Activated T-helper 17 cell treated with anti-CD3 and anti-CD28 coated beads, Interleukin-2, amount 50 U/mL, for 72 hours (primary cell): ENCODE measurements at places on chromosomes 7 and 10.

GRCh38 chr7:27579565-27579964 is 83.1 kb downstream of the HIBADH start:
- no peak for ATAC-seq

- ATAC-seq, result no peak
Measured at GRCh38 chr10:77027576-77027975, 610.0 kb downstream of the KCNMA1 start.

DNA sequence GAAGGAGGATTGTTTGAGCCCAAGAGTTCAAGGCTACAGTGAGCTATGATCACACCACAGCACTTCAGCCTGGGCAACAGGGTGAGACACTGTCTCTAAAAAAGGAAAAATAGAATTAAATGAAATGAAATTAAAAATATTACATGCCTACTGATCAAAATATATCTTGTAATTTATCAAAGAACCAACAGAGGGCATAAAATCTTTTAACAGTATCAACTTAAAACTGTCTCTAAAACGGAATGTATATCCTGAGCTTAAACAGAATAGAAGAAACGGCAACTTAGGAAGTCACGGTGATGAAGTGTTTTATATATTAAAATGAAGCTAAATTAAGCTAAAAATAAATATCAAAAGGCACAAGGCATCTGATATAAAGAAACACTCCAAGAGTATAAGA is 78.8 kb downstream of the MTPAP start:
- no peak for ATAC-seq

DNA sequence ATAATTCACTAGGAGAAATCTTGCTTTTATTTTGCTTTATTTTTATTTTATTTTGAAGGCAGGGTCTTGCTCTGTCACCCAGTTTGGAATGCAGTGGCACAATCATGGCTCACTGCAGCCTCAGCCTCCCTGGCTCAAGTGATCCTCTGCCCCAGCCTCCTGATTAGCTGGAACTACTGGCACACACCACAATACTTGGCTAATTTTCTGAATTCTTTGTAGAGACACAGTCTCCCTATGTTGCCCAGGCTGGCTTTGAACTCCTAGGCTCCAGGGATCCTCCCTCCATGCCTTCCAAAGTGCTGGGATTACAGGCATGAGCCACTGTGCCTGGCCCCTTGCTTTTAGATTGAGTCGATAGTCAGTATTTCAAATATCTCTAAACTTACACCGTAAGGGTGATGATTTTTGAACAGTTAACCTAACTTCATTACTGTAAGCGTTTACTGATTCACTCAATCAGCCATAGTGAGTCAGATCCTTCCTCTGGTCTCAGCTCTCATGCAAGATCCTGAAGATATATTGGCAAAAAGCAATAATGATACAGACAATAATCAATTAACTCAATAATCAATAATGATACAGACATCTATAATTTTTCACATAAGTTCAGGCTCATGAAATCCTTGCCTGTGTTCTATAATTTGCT is 239.5 kb downstream of the KIAA1217 start:
- ATAC-seq, result peak; percentile 54

GRCh38 chr10:63976538-63976937 is 455.3 kb downstream of the REEP3 start:
- peak; percentile 73 for ATAC-seq

DNA sequence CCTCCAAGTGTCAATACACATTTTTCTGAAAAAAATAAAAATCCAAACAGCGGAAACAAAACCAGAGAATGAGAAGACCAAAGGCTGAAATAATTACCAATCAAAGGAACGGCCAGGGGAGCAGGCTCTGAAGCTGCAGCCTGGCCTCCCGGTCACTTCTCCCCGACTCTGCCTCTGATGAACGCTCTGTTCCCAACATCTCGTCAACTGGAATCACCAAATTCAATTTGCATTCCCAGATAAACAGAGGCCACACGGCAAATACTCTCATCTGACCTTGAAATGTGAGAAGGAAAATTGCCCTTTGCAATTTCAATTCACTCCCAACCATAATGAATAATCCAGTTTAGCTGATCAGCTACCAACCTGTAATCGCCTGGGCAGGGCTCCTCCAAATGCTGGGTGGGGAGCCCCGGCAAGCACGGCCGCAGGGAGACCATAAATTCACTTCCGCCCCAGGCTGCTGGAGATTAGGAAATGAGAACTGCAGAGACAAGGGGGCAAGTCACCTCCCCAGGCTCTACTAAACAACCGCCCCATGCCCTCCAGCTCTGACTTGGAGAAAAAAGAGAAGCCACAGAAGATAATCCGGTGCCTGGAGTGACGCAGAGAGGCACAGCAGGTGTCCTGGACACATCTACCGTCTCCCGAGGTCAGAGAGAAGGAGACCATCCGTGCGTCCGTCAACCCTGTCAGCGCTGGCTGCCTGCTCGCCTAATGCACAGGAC is 153.2 kb downstream of the MAD1L1 start:
- no peak for ATAC-seq
